ENCODE measurements at places on chromosomes 12 and 14. TPM values are rescaled to one million over a fixed set of nuclear protein-coding genes. Genes with fewer than 3 reads are reported as not detected.

TOMM20L gene
- not detected for total RNA-seq

NINJ2 gene
- not detected for total RNA-seq

CCDC38 gene
- total RNA-seq: not detected

DENND5B gene
- 6.8 TPM for total RNA-seq

LMO3 gene
- total RNA-seq: 3.6 TPM

USP44 gene
- total RNA-seq: 1.8 TPM

TAS2R9 gene
- total RNA-seq: 0.09 TPM

PRB2 gene
- total RNA-seq: not detected

PRPH gene
- 0.33 TPM for total RNA-seq

UNC79 gene
- total RNA-seq: 0.16 TPM

PDE3A gene
- 16.2 TPM for total RNA-seq

SERPINA9 gene
- total RNA-seq: not detected

AKAP3 gene
- 0.81 TPM for total RNA-seq

GRCh38 chr12:104282109-104282508, 21.4 kb upstream of the EID3 start:
- peak; percentile 79 for DNase-seq

GRCh38 chr12:48946205-48946604, 11.1 kb downstream of the ARF3 start:
- peak; percentile 32 for DNase-seq

DNA sequence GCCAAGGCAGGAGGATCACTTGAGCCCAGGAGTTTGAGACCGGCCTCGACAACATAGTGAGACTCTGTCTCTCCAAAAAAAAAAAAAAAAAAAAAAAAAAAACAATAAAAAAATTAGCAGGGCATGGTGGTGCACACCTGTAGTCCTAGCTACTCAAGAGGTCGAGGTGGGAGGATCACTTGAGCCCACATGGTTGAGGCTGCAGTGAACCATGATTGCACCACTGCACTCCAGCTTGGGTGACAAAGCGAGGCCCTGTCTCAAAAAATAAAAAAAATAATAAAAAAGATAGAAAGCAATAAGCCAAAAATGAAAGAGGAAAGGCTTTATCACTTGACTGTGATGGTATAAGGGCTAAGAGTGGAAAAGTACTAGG, 10.2 kb upstream of the PEBP1 start:
- DNase-seq: no peak

- no peak for DNase-seq
These were observed 313.4 kb upstream of the FKBP4 start for GRCh38 chr12:2481346-2481745.

GRCh38 chr14:21003788-21004346, 4.8 kb downstream of the SLC39A2 start:
- no peak for DNase-seq

DNA sequence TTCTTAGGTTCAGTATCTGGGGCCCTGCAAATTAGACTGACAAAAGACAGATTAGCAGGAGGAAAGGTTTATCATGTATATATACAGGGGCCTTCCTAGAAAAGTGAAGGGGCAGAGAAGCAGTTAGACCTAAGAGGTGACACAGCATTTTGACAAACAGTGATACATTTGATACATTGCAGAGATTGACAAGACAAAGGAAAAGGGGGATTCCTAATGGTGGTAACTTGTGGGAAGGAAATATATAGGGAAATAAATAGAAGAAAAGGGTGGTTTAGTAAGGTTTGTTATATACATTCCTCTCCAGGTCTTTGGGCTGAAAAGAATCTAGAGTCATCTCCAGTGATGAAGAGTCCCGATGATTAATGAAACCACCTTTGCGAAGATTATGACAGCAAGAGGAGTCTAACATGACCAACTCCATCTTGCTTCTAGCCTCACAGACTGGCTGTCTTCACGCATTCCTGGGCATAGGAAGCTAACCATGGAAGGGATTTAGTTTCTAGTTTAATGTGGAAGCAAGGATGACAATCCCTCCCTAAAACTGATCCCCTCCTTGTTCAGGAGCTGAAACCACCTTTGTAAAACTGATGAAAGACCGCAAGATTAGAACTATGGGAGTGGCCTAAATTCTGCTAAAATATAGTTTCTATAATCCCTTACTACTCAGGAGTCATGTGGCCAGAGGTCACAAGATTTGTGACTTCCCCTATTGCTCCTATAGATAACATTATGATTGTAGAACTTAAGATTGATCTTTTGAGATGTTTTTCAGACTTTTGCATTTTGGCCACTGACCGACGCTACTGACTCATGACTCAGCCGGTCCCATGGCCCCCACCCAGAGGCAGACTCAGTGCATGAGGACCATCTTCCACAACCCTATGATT, 31.1 kb upstream of the CPM start:
- no peak for DNase-seq

- no peak for DNase-seq
These were observed 29.8 kb downstream of the SCFD1 start for GRCh38 chr14:30651937-30652336.

GRCh38 chr14:89473989-89474388, 57.0 kb upstream of the FOXN3 start:
- DNase-seq: no peak

DNA sequence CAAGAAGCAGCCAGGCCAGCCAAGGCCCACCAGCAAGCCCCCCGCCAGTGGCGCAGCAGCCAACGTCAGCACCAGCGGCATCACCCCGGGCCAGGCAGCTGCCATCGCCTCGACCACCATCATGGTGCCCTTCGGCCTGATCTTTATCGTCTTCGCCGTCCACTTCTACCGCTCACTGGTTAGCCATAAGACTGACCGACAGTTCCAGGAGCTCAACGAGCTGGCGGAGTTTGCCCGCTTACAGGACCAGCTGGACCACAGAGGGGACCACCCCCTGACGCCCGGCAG, 15.0 kb downstream of the ORAI1 start:
- no peak for DNase-seq

DNA sequence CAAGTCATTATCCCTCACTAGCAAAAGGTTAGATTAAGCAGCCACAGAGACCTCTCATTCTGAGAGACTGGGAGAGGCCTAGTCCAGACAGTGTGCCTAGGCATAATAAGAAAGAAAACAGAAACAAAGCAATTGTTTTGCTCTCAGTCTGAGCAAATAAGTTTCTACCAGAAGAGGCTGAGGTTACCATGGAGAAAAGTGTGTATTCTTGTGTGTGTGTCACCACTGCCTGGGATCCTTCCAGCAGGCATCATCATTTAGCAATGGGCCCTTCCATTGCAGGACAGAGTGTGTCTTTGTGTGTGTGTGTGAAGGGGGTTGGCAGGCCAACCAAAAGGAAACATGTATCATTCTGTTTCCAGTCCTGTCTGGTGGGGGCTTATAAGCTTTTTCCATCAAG, 3.7 kb downstream of the EFS start:
- peak; percentile 18 for DNase-seq

DNA sequence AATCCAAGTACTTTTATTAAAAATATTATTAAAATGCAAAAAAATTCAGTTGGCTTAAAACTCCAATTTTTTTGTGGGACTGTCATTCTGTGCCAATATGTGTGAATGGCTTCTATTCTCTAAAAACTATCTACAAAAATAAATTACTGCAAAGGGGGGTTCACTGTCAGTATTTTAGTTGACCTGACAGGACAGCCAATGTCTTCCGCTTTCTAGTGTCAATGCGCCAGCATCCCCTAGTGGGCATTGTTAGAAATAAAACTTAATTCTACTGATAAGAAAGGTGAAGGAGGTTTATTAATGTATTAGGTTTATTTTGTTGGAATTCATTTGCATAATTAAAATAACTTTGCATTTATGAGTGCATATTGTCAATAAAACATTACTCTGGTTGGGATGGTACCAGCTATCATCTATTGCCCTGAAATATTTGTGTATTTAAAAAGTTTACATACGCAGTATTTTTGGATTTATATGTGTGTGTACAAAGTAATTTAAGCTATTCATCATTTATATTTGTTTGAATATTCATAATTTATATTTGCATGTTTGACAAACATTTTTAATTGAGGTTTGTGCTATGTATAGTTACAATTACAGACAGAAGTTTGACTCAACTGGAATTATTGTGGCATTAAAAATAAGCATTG, 527.2 kb downstream of the FLRT2 start:
- peak; percentile 35 for DNase-seq

DNA sequence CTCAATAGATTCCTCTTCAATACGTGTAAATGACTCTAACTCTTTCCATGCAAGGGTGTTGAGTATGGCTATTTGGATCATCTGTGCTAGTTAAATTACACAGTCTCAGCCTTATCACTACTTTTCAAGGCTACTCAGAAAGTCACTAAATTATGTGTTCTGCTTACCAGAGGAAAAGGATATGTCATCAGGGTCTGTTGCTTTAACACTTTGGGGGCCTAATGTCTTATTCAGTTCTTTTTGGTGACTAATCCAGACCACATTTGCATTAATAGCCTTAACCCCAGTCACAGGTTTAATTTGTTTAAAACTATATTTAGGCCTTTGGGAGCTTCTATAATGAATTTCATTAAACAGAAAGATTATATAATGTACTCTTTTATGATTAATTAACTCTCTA, 649.3 kb downstream of the RPS29 start:
- DNase-seq: no peak

DNA sequence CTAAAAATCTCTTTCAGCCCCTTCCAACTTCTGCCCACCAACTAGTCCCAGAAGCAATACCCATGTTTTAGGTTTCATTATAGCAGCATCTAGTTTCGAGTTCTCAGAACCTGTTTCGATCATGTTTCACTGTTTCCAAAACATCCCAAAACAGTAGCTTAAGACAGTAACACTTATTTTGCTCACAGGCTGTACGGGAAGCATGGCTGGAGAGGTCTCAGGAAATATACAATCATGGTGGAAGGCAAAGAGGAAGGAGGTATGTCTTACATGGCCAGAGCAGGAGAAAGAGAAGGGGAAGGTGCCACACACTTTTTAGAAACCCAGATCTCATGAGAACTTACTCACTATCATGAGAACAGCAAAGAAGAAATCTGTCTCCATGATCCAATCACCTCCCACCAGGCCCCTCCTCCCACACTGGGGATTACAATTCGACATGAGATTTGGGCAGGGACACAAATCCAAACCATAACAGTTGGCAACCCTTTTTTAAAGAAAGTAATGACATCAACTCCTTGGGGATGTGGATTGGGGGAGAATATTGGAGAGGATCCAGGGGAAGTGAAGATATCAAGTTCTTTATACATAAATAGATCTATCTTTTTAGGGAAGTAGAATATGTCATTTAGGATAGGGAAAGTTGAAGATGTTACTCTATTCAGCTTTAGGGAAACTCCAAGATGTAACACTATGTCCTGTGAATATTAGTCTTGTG, 269.9 kb upstream of the PLEKHG7 start:
- no peak for DNase-seq

DNA sequence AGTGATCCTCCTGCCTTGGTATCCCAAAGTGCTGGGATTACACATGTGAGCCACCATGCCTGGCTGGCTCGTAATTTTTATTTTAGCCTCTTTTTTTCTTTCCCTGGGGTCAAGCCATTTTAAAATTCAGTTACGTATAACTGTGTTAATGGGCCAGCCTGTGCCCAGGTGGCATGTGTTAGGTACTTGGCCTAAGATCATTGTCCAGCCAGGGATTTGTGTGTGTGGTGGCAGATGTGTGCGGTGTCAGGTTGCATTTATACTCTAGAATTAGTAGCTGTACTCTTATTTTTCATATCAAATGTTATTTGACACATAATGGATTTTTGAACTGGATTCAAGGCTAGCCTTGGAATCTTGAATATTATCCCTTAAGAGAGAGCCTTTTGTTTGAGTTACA, 69.3 kb downstream of the FBXO34 start:
- DNase-seq: no peak

DNA sequence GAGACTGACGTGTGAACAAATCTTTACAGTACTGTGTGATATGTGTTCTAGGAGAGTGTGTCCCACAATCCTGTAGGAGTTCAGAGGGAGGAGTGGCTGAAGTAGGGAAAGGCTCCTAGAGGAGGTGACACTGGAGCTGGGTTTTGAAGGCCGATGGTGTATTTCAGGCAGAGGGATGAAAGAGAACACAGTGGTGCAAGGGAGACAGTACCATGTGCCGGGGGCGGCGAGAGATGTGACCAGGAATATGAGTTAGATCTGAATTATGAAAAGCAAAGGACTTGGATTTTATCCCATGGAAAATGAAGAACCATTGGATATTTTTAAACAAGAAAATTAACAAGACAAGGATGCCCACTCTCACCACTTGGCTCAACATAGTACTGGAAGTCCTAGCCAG, 77.0 kb upstream of the ESRRB start:
- DNase-seq: no peak

DNA sequence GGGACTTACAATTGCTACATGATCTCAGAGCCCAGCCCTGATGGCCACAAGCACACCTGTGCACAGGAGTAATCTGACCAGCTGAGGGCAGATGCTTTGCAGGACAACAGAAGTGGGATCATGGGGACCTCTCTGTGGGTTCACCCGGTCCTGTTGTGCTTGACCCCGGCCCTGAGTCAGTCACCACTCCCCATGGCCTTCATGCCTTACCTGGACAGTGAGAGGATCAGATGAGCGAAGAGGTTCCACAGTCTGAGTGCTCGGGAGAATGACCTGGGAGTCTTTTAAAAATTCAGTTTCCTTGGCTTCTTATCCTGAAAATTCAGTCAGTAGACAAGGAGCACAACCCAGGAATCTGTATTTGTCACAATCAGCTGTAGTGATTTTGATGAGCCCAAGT, 88.1 kb downstream of the NTF3 start:
- DNase-seq: no peak

- no peak for DNase-seq
These were observed 1149.5 kb downstream of the BCL11B start for GRCh38 chr14:98122527-98122926.

- no peak for DNase-seq
These were observed 13.6 kb downstream of the CCDC198 start for GRCh38 chr14:57480051-57480450.

DNA sequence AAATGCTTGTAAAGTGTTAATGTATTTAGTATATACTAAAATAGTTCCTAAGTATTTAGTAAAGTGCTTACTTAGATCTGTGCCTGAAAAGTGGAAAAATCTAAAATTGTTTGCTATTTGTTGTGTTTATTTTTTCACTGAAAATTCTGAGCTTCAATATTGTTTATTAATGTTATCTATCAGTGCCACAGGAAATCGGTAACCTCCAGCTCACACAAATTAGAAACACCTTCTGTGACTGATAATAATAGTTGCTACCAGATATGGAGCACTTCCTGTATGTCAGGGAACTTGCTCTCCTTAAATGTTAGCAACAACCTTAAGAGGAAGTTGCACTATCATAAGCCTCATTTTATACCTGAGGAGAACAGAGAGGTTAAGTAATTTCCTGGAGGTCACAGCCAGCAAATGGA, 723 bp upstream of the LRP10 start:
- no peak for DNase-seq

- no peak for DNase-seq
These were observed 11.4 kb upstream of the CALCOCO1 start for GRCh38 chr12:53738406-53739213.
